ENCODE measurements at places on chromosomes 7 and 10.

DNA sequence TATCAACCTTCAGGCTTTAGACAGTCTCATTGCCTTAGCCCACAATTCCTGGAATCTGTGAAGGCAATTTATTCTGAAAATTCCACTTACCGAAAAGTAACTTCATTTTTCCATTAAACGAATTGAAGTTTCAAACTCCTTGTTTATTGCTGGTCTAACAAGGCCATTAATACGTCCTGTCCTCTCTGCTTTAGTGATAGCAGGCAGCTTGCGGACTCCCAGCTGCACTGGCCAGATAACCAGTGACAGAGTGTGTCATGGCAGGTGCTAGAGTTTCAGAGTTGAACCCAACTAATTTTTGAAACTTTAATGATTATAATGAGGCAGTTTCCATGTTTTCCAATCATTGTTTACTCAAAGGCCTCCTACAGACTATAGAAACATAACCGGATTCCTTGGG, 31.1 kb downstream of the LOXL4 start:
- no peaks in the 10 kb centered on the region for H3K4me1 ChIP-seq
- no peak overlapping the region for H3K4me3 ChIP-seq
- no peaks in the 10 kb centered on the region for H3K27me3 ChIP-seq
- no peak for DNase-seq
- H3K36me3 ChIP-seq, result peaks cover 100% of the 10 kb centered on the region

DNA sequence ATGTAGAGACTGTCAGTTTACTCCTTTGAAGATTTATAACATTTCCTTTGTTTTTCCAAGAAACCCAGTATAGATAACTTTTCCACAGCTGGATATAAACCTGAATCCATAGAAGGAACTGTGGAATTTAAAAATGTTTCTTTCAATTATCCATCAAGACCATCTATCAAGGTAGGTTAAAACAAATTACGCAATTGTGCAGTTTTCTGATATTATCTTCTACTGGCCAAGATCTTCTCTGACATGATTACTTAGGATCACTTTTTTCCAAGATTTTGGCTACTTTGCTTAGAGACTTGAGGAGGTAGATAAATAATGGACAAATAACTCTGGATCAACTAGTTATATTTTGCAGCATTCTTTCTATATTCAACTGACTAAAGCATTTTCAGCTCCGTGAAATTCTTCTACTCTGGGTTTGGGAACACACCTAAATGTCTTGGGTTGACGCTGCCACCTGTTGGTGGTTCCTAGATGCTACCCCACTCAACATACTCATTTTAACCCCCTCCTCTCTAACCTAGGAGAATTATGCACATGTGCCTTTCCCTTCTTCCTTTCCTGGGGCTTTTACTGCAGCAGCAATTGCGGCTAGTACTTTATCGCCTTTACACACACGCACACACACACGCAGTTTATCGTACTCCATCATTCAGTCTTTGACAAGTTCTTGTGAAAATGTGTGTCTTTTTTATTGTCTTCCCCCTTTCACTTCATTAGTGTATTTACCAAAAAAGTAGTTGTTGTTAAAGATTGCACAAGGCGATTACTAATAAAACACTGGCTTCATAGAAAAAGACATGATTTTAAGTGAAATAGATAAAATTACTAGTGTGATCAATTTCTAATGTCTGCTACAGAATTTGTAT, 32.7 kb downstream of the ABCB5 start:
- peak; percentile 12 for DNase-seq
- no peak overlapping the region for H3K27ac ChIP-seq
- H3K4me3 ChIP-seq, result no peak overlapping the region
- no peaks in the 10 kb centered on the region for H3K4me1 ChIP-seq
- no peaks in the 10 kb centered on the region for H3K36me3 ChIP-seq
- no peaks in the 10 kb centered on the region for H3K27me3 ChIP-seq

- H3K27me3 ChIP-seq, result no peaks in the 10 kb centered on the region
- H3K27ac ChIP-seq, result no peak overlapping the region
These were observed 17.8 kb downstream of the HNRNPA2B1 start for GRCh38 chr7:26182706-26183105.

GRCh38 chr7:25624051-25624450, 395.8 kb upstream of the NPVF start:
- no peak overlapping the region for H3K4me3 ChIP-seq
- H3K4me1 ChIP-seq, result peaks cover 11% of the 10 kb centered on the region
- no peak overlapping the region for H3K27ac ChIP-seq
- DNase-seq, result no peak

GRCh38 chr7:40595129-40595528, 460.3 kb downstream of the SUGCT start:
- no peak overlapping the region for H3K27ac ChIP-seq
- no peaks in the 10 kb centered on the region for H3K36me3 ChIP-seq
- no peak for DNase-seq
- no peaks in the 10 kb centered on the region for H3K27me3 ChIP-seq

DNA sequence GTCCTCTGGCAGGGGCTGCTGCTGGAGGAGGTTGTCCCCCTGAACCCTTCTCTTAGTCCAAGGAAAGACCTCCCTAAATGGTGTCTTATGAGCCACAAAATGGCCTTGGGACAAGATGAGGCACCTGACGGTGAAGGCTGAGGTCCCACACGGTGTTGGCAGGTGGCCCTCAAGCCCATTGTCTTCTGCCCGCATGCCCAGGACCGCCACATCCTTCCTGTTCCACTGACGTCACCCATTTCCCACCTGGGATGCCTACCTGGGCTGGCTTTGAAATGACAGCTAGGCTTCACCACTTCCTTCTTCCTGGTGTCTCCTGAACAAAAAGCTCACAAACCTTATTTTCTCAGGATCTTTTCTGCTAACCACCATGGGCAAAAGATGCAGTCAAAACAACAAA, 2.1 kb upstream of the DMBT1 start:
- no peaks in the 10 kb centered on the region for H3K4me1 ChIP-seq
- H3K4me3 ChIP-seq, result no peak overlapping the region
- no peaks in the 10 kb centered on the region for H3K36me3 ChIP-seq
- no peak for DNase-seq

DNA sequence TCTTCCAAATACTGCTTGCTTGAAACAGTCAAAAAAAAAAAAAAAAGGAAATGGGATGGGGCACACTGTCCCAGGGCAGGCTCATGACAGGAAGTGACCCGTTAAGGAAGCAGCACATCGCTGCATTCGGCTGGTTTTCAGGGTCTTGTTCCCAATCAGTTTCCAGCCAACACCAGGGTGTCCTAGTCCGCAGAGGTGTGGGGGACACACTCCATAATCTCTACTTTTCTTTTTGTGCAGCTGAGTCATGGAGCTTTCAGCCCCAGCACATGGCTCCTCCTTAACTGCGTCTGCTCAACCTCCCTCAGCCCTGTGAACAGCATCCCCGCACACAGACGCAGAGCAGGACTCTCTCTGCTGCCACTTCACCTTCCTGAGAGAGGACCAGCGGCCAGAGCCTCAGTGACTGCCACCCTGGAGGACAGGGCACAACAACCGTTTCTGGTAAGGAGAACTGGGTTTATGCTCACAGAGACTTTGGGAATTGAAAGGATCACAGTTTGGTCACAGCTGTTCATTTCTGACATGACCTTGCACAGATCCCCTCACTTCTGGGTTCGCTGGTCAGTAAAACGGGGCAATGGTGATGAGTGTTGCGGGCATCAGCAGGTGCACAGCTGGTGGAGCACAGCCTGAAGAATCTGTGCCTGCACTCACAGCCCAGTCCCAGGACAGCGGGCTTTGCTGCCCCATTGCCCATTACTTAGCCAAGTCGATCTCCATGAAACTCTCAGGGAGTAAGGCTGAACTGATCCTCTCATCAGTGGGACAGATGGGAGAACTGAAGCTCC, at the start of gene GIMAP5:
TSS of gene GIMAP5 (plus strand) at position 154 of the 791 bp plus-strand sequence. CDS start 3,467 bp downstream, outside the sequence.
- no peak for DNase-seq
- no peaks in the 10 kb centered on the region for H3K27me3 ChIP-seq
- H3K36me3 ChIP-seq, result peaks cover 23% of the 10 kb centered on the region
- peak within 1 kb of the TSS; percentile 45 for H3K27ac ChIP-seq
- peaks cover 28% of the 10 kb centered on the region for H3K4me1 ChIP-seq

GRCh38 chr7:143958781-143959180, 4.1 kb downstream of the OR2F1 start:
- no peaks in the 10 kb centered on the region for H3K27me3 ChIP-seq
- H3K36me3 ChIP-seq, result no peaks in the 10 kb centered on the region
- H3K27ac ChIP-seq, result no peak overlapping the region
- H3K4me3 ChIP-seq, result no peak overlapping the region
- H3K4me1 ChIP-seq, result no peaks in the 10 kb centered on the region
- DNase-seq, result no peak

DNA sequence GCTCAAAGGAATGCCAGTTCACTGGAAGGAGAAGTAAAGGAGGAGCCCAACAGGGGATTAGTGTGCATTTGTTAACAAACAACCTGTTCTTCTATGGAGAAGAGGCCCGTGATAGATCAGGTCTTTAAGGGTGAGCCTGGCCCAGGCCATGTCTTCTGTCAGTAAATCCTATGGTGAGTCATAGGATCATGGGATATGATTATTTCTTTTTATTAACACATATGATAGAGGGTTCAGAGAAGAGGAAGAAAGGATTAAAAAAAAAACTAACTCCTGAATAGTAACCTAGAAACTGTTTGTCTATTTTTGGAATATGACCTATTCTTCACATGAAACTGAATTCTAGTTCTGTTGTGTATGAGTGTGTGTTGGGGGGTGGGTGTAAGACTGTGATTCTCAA, 70.4 kb downstream of the GPR158 start:
- no peaks in the 10 kb centered on the region for H3K4me1 ChIP-seq
- H3K36me3 ChIP-seq, result no peaks in the 10 kb centered on the region
- no peaks in the 10 kb centered on the region for H3K27me3 ChIP-seq
- no peak for DNase-seq

GRCh38 chr10:9709849-9710248, 1307.8 kb upstream of the CELF2 start:
- H3K4me1 ChIP-seq, result no peaks in the 10 kb centered on the region
- no peak overlapping the region for H3K4me3 ChIP-seq
- H3K27me3 ChIP-seq, result no peaks in the 10 kb centered on the region
- H3K27ac ChIP-seq, result no peak overlapping the region

DNA sequence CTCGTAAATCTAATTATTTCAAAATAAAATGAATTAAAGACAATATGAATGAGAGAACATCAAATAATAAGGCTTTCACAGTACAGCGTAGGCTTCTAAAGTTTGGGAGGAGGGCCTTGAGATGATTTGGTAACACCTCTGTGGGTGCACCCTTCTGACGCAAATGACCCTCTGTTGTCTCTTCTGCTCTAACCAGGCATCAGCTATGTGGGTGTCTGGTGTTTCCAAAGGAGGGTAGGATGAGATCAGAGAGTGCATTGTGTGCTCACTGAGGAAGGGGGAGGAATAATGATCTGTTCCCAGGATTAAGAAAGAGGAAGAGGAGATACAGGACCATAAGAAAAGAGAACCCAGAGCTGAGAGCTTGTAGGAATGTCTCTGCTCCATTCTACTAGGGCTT, 420.4 kb downstream of the SDK1 start:
- H3K27ac ChIP-seq, result no peak overlapping the region

GRCh38 chr7:24727154-24728120, 29.8 kb downstream of the GSDME start:
- no peaks in the 10 kb centered on the region for H3K4me1 ChIP-seq
- no peaks in the 10 kb centered on the region for H3K36me3 ChIP-seq
- no peak for DNase-seq
- no peak overlapping the region for H3K27ac ChIP-seq
- no peak overlapping the region for H3K4me3 ChIP-seq

- H3K4me1 ChIP-seq, result no peaks in the 10 kb centered on the region
- H3K36me3 ChIP-seq, result no peaks in the 10 kb centered on the region
- H3K4me3 ChIP-seq, result no peak overlapping the region
These were observed 481.4 kb downstream of the GALNT17 start for GRCh38 chr7:71613313-71613712.

DNA sequence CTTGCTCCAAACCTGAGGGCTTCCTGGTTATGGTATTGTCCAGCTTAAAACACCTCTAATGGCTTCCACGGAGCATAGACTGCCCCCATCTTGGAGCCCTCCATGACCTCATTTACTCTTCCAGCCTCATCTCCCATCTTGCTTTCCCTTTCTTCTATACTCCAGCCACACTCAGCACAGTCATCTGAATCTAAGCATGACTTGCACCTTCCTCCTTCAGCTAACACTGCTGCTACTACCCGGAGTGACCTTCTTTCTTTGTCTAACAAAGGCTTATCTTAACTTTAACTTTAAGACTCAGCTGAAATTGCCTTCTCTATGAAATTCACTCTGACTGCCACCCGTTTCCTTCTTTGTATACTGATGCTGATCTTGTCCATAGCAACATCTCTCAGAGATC, 135.1 kb downstream of the FAM107B start:
- H3K27ac ChIP-seq, result no peak overlapping the region
- H3K36me3 ChIP-seq, result no peaks in the 10 kb centered on the region
- no peak overlapping the region for H3K4me3 ChIP-seq
- H3K4me1 ChIP-seq, result peaks cover 8% of the 10 kb centered on the region
- DNase-seq, result no peak

DNA sequence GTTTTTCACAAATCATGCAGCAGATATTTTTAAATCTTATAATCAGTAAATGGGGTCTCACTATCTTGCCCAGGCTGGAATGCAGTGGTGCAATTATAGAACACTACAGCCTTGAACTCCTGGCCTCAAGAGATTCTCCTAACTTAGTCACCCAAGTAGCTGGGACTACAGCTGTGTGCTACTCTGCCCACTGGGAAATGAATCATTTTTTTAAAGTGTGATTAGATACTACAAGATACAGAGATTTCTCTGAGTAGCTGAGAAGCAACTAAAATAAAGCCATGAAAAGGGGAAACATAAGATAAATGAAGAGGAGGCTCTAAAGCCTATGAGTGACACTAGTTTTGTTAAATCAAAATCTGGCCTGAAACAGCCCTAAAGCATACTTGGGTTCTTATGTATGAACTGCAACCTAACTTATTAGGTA, 119.7 kb downstream of the JMJD1C start:
- H3K4me3 ChIP-seq, result no peak overlapping the region
- no peak overlapping the region for H3K27ac ChIP-seq
- no peaks in the 10 kb centered on the region for H3K4me1 ChIP-seq
- H3K36me3 ChIP-seq, result no peaks in the 10 kb centered on the region
- H3K27me3 ChIP-seq, result no peaks in the 10 kb centered on the region

DNA sequence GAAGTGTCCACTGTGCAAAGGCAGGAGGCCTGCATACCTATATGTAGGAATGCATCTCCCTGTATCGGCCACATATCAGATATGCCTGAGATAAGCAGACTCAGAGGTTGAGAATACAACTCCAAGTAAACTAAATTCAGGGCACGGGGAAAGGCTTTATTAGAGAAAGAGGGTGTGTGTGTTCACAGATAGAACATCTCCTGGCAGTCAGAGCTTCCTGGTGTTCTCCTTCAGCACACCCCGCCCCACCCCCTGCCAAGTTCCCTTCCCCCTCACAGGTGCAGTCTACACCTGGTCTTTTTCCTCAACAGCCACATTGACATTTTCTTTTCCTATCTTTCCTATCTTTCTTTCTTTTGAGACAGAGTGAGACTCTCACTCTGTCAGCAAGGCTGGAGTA, 17.1 kb downstream of the GBX1 start:
- H3K4me3 ChIP-seq, result no peak overlapping the region
- H3K36me3 ChIP-seq, result no peaks in the 10 kb centered on the region
- no peak for DNase-seq

GRCh38 chr10:43585046-43585445, 10.6 kb upstream of the ZNF239 start:
- H3K27ac ChIP-seq, result no peak overlapping the region
- H3K36me3 ChIP-seq, result no peaks in the 10 kb centered on the region
- no peak overlapping the region for H3K4me3 ChIP-seq
- no peaks in the 10 kb centered on the region for H3K4me1 ChIP-seq
- H3K27me3 ChIP-seq, result no peaks in the 10 kb centered on the region
- no peak for DNase-seq

- H3K4me3 ChIP-seq, result no peak overlapping the region
- H3K4me1 ChIP-seq, result peaks cover 33% of the 10 kb centered on the region
- no peak for DNase-seq
- H3K27ac ChIP-seq, result no peak overlapping the region
- H3K36me3 ChIP-seq, result no peaks in the 10 kb centered on the region
These were observed 362.4 kb upstream of the ZNF32 start for GRCh38 chr10:44010873-44011602.
